PC-9 (cell line): ENCODE measurements at places on chromosomes 12 and 14.
A peak's percentile ranks its signal among the peaks of the same experiment; 100 is the strongest.

GRCh38 chr12:40225337-40225983 lies 663 bp downstream of the LRRK2 start:
- DNase-seq, result no peak

- DNase-seq, result no peak
These were observed 249.9 kb downstream of the CCDC91 start for GRCh38 chr12:28440081-28440608.

DNA sequence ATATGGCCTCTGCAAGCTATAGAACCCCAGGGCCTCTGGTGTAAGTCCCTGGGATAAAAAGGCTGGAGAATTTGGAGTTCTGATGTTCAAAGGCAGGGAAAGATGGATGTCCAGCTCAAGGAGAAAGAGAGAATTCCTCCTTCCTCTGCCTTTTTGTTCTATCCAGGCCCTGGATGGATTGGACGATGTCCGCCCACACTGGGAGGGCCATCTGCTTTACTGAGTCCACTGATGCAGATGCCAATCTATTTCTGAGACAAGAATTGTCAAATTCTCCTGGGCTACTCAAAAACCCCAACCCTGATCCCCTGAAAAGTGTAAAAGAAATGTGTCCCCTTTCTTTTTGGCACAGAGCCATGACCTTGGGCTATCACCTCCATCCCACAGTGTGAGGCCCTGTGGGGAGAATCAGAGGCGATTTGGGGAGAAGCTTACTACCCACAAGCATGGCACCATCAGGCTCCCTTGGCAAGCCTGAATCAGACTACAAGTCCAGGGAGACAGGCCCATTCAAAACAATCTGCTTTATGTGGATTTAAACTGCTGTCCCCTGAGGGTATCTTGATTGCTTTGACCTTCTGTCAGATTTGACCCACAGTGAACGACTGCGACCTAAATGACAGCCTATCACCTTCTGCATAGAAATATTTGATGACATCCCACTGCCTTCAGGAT lies 334.0 kb downstream of the NUAK1 start:
- no peak for DNase-seq

- DNase-seq, result no peak
These were observed 8.5 kb upstream of the AMIGO2 start for GRCh38 chr12:47088021-47088944.

DNA sequence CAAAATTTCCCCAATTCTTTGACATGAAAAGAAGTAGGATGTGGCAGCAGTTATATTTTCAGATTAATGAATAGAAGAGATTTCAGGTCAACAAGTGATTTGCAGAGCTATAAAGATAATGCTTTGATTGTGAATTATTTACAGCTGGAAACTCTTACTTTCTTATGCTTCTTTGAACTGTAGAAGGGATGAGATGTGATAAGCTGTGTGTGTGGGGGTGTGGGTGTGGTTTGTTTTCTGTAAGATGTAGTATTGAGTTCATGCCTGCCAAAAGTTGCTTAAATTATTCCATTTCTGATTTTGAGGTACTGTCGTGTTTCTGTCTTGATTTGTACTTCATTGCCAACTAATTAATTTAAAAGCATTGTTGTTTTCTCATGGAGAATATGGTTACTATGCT lies 22.7 kb downstream of the AEBP2 start:
- no peak for DNase-seq

DNA sequence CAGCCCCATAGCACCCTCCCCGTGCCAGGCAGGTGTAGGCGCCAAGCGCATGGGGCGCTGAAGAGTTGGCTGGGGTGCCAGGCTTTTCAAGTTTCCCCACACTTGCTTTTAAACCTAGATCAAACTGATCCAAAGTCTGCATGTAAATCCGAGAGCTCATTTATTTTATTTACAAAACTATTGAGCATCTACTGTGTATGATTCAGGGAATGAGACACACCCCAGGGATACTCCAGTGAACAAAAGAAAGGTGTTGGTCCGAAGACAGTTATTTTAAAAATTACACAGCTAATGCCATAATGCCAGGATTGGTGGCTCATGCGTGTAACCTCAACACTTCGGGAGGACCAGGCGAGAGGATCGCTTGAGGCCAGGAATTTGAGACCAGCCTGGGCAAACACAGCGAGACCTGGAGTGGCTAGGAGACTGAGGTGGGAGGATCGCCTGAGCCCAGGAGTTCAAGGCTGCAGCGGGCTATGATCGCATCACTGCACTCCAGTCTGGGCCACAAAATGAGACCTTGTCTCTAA lies 780 bp upstream of the SLC41A2 start:
- DNase-seq, result peak; percentile 27

DNA sequence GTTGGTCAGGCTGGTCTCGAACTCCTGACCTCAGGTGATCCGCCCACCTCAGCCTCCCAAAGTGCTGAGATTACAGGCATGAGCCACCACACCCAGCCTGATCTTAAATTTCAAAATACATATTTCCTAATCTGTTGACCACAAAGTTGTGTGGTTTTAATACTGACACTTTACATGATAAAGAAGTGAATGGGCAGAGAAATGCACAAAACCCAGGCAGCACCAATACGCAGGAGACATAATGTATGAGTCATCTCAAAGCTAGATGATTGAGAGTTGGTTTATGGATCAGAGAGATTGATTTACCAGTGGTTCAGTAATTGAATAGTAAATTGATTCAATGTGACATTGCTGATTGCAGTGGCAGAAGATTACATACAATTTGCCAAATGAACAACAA lies 19.2 kb upstream of the PPP2R5E start:
- DNase-seq, result peak; percentile 22

- no peak for DNase-seq
These were observed 57.3 kb downstream of the KNTC1 start for GRCh38 chr12:122584177-122584863.

- DNase-seq, result no peak
These were observed 412.1 kb downstream of the DAD1 start for GRCh38 chr14:22176957-22177356.

GRCh38 chr12:80709811-80710726 lies 2.6 kb downstream of the MYF6 start:
- DNase-seq, result no peak

DNA sequence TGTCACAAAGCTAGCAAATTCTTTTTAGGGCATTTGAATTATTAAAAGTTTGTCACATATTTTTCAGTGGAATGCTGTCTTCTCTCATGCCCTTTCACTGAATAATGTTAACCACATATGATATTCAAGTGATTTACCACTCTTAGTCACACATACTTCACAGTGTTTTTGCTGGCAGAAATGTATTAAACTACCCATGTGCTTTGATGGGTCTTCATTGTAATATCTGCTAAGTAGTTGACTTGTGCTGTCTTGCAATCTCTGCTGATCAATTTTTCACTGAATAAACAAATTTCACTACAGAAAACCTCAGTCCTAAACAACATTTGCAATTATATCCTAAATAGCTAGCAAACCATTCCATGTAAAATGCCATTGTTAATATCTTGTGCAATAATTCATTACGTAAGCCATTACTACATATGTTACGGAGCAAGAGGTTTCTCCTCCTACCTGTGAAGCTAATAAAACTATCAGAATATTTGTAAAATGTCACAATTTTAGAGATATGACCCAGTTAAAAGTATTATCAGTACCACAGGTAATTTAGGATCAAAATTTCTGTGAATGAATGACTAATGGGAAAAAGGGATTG lies 64.6 kb upstream of the LMO3 start:
- DNase-seq, result no peak

DNA sequence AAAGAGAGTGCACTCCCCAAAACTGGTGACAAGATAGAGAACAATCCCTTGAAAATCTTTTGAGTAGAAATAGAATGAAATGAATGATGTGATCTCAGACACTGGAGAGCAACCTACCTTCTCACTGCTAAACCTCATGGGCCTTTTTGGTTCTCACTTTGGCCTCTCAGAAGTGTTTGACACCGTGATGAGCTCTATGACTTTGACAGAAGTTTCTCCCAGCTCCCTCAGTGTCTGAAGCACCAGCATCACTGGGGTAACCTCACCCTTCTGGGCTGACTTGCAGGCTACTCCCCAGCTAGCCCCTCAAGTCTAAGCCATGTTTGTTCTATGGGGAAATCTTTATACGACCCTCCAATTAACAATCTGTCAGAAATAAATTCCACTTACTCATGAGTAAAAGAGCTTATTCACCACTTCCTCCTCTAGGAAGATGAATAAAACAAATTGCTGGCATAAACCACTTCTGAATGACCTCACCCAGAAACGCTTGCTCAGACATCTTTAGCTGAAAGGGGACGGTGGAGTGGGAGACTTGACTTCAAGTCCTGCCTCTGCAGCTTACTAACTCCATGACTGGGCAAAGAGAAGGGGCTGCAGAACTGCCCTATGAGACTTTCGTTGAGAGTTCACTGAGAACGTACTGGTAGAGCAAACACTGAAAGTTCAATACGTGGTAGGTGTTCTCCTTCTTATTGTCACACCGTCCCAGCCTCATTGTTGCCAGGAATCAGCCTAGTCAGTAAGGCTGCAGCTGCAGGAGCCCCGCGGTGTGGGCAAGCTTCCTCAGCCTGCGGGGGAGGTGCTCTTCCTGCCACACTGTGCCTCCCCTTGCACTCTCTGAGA lies 46.5 kb downstream of the ST8SIA1 start:
- DNase-seq, result no peak

GRCh38 chr14:62181591-62181990 lies 419.4 kb downstream of the SNAPC1 start:
- no peak for DNase-seq

- DNase-seq, result no peak
These were observed 12.0 kb upstream of the PTPRQ start for GRCh38 chr12:80432061-80432460.

GRCh38 chr12:46385438-46385837 lies 12.9 kb upstream of the SLC38A2 start:
- no peak for DNase-seq

GRCh38 chr14:33586806-33587205 lies 364.1 kb downstream of the EGLN3 start:
- no peak for DNase-seq

DNA sequence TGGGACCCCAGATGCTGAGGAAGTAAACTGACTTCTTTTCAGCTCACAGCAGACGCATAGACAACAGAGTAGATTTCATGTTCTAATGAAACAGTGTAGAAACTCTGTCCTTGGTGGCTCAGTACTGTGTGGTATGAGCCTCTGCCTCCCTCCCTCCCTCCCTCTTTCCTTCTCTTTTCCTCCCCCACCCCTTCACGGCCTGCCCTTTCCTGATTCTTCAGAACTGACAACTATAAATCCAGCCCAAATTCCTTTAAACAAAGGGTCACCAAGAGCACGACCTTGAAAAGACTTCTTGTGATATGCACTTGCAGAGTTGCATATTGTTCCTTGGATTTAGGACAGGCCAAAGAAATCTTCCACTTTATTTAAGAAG lies 164.0 kb downstream of the ETV6 start:
- no peak for DNase-seq

GRCh38 chr14:43894534-43894933 lies 612.5 kb downstream of the FSCB start:
- DNase-seq, result no peak

- no peak for DNase-seq
These were observed 449.6 kb upstream of the DCN start for GRCh38 chr12:91632042-91632786.

- DNase-seq, result no peak
These were observed 14.5 kb upstream of the FBRSL1 start for GRCh38 chr12:132475304-132476037.

GRCh38 chr12:121937654-121938053 lies 19.3 kb downstream of the CFAP251 start:
- DNase-seq, result no peak

DNA sequence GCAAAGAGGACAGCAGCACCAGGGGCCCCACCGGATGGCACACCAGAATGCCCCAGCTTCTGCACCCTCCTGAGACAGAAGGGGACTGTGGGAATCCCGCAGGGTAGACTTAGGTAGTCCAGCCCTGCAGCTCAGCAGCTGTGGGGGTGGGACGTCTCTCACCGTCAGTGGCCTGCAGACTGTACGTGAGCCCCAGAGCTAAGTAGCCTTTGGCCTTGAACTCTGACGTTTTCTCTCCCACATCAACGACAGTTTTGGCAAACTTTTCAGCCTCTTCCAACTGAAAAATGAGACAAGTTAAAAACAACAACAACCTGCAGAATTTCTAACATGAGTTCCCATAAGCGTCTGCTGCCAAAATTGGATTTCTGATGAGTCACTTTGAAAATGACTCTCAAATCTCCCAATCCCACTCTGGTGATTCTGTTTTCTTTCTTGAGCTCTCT lies 161.4 kb downstream of the TTC7B start:
- DNase-seq, result no peak

DNA sequence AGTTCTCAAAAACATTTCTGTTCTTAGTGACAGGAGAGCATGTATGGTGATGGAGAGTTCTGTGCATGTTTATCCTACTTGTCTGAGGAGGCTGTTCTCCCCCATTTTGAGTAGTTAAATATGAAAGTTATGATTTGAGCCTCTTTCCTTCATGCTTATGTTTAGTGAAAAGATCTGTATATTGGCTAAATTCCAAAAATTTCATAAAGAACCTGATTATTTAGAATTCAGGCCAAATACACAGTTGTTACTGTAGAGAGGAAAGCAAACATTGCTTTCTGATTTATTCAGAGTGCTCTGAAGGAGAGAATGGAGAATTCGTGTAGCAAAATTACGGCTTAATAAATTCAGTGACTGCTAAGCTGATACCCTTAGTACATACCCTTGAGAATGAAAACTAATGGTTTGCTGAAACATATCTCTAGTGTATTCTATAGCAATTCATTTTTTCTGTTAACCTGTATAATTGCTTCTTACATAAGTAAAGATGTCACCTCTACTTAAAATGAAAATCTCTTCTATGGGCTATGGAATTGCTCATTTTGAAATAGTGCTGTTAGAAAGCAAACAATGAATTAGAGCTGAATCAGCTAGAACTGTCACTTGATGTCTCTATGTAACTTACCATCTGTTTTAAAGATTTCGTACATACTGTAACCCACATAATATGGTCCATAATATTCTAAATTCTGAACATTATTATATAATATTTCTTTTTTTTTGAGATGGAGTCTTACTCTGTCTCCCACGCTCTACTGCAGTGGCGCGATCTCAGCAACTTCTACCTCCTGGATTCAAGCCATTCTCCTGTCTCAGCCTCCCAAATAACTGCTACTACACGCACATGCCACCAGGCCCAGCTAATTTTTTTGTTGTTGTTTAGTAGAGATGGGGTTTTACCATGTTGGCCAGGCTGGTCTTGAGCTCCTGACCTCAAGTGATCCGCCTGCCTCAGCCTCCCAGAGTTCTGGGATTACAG lies 417.0 kb upstream of the RGS6 start:
- no peak for DNase-seq

- no peak for DNase-seq
These were observed 8.2 kb upstream of the CHURC1 start for GRCh38 chr14:64906022-64906421.

GRCh38 chr12:64172143-64172970 lies 49.7 kb downstream of the KICS2 start:
- DNase-seq, result no peak
